ENCODE measurements at places on chromosomes 1 and 21.
A peak's percentile ranks its signal among the peaks of the same experiment; 100 is the strongest.

DNA sequence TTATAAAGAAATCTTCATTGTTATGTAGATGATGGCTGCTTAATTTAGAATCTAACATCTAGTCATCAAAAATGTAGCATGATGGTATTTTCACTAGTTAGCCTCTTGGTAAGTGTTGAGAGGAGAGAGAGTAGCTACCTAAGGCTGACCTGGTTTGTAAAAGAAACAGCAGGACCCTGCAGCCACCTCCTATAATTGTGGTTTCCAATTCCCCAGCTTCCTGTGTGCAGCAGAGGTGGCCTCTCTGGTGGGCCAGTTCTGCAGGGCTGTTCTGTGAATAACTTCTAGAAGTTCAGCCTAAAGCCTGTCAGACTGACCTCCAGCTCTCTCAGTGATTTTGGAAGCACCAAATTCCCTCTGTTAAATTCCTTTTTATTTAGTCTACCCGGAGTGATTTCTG lies 246.4 kb upstream of the LRRC7 start:
- no peak for DNase-seq

DNA sequence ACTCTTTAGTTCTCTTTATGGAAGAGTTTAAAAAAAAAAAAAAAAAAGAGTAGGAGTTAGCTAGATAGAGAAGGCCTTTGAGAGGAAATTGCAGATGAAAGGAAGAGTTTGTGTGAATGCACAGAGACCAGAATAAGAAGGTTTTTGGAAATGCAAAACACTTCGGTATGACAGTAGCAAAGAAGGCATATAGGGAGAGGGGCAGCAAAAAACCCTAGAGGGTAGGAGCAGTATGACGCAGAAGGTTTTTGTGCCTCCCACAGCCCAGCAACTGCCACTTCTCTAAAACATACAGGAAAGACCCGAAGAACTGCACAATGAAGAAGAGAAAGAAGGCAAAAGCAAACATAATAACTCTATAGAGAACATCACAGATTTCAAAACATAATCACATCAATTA lies 84.3 kb downstream of the WDR64 start:
- DNase-seq: no peak

DNA sequence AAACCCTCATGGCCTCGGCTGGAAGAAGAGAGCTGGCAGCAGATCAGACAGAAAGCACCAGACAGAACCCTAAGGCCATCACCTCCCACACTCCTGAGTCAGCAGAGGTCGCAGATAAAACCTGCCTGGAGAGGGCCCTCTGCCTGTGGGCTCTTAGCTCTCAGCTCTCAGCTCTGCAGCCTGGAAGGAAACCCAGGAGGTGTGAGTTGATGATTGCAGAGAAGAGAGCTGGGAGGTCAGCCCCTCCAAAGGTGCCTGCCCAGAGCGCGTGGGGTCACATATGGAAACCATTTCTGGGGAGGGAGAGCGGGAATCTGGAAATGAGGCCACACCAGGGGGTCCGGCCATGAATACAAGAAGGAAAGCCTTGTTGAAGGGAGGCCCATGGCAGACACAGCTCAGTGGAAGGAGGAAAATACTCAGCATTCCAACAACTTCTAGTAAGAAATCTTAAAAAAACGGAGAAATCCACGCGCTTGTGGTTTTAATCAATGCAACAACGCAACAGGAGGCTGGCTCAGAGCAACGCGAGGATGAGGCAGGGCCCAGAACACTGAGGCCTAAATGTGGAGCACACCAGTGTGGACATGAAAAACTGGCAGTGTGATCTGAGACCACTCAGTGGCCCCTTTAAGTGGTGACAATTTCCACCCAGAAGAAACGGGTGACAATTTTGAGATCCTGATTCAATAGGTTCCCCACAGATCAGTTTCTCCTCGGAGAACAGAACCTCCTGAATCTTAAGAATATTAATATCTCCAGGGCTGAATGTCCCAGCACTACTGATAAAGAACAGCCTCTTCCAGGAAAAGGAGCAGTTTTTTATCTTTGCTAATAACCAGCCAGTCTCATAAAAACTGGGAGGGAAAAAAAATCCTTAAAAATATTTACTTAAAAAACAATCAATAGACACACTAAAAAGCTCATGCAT lies 45.7 kb downstream of the PSMG1 start:
- peak; percentile 69 for DNase-seq

DNA sequence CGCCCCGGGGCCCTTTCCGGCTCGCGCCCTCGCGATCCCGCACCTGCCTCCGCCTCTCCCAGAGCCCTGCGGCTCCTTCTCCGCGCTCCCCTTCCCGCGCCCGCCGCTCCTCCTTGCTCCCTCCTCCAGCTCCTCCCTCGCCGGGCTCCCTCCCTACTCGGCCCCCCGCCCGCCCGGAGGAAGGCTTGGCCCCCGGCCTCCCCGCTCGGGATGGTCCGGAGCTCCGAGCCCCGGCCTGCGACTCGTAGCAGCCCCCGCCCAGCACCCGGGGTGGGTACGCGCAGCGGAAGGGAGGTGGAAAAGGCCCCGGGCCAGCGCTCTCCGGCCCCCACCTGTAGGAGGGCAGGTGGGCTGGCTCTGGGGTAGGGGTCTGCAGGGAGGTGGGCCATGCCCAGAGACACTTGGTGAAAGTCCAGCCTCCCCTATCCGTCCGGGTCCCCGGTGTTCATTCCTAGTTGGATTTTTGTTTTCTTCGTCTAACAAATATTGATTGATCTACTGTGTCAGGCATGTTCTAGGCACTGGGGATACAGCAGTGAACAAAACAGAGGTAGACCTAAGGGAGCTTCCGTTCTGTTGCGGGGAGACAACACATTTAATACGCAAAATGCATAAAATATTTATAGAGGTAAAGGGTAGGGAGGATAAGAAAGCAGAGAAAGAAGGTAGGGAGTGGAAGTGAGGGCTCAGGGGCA lies at the start of gene HTR1D:
HTR1D (minus strand) TSS at position 82 of the 695 bp plus-strand sequence. CDS start 23,283 bp downstream, outside the sequence.
- no peak for DNase-seq

GRCh38 chr1:17207046-17207445 lies 2.1 kb downstream of the PADI1 start:
- no peak for DNase-seq

GRCh38 chr1:36836916-36837315 lies 197.4 kb downstream of the GRIK3 start:
- no peak for DNase-seq

GRCh38 chr1:32215629-32216480 lies 6.3 kb downstream of the TMEM234 start:
- DNase-seq: peak; percentile 57

GRCh38 chr1:69765951-69766350 lies 198.2 kb downstream of the LRRC7 start:
- DNase-seq: no peak

DNA sequence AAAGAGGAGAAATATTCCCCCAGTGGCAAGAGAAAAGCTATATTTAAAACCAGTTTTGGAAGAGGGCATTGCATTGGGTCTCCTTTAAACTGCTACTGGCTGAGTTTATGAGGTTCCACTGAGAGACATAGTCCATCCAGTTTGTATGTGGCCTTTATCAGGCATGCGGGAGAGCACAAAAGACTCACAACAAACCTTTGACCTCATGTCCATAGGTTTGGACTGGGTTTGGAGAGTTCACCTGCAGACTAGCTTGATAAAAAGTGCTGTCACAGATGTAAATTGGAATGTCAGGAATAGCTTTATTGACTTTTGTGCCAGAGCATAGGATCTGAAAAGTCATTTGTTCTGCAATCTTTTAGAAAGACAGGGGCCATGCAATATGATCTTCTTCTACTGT lies 131.0 kb upstream of the NRIP1 start:
- DNase-seq: no peak

DNA sequence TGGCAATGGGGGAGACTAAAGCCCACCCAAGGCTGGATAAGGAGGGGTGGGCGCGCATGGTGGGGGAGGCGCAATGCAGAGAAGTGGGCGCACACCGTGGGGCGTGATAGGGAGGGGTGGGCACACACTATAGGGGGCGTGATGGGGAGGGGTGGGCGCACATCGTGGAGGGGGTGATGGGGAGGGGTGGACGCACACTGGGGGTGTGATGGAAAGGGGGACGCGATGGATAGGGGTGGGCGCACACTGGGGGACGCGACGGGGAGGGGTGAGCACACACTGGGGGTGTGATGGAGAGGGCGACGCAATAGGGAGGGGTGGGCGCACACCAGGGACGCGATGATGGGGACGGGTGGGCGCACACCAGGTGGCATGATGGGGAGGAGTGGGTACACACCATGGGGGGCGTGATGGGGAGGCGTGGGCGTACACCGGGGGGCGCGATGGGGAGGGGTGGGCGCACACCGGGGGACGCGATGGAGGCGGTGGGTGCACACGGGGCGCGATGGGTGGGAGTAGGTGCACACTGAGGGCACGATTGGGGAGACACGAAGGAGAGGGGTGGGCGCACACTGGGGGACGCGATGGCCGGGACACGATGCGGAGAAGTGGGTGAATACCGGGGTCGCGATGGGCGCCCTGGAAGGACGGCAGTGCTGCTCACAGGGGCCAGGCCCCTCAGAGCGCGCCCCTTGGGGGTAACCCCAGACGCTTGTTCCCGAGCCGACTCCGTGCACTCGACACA lies 929 bp downstream of the SUMO3 start:
- DNase-seq: no peak

DNA sequence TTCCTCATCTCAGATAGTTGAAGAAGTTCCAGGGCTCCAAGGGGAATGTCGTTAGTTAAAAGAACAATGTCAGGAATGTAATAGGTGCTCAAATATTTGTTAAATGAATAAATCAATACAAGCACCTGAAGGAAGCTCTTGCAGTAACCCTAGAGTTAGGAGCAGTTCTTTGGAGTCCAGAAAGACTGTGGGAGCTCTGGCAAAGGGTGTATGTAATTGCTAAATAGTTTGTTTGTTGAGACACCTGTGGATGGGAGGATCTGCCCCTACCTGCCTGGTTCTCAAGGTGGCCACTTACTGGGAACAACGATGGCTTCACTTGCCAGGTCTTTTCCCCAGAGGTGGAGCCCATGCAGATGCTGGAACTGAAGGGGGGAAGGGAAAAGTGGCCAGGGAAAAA lies 27.5 kb upstream of the JUN start:
- no peak for DNase-seq

GRCh38 chr1:29753771-29754572 lies 517.6 kb downstream of the PTPRU start:
- DNase-seq: no peak

GRCh38 chr1:12405325-12406210 lies 175.7 kb downstream of the VPS13D start:
- peak; percentile 49 for DNase-seq

DNA sequence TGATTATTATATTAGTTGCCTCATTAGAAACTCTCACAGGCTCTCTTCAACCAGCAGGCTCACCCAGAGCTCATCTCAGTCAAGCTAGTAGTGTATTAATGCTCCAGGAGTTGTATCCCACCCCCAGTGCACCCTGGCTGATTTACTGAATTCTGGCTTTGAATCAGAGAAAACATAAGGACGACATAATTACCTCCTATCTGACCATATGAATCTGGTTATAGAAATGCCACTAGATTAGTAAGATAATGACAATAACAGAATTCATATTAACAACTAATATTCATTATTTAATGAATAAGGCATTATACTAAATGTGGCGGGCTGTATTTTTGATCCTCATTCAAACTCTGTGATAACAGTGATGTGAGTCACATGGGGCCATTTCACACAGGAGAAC lies 1066.7 kb downstream of the TTLL7 start:
- DNase-seq: no peak

GRCh38 chr1:33410091-33410701 lies 20.7 kb downstream of the PHC2 start:
- peak; percentile 90 for DNase-seq

DNA sequence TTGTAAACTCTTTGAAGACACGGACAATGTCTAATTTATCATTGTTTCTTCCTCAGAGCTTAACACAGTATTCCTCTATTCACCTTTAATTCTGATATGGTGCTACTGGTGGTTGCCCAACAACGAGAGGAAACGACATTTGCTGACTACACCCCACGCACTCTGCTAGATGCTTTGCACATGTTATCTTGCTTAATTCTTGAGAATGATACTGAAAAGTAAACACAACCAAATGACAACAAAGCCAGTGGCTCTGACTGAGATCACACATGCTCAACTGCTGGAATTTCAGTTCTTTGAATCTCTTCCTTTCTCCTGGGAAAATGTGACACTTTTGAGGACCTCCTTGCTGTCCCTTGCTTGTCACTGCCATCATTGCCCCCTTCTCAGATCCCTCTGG lies 37.2 kb upstream of the DDAH1 start:
- no peak for DNase-seq

- peak; percentile 33 for DNase-seq
Measured at GRCh38 chr1:161091796-161092507, 2.6 kb upstream of the NECTIN4 start.

DNA sequence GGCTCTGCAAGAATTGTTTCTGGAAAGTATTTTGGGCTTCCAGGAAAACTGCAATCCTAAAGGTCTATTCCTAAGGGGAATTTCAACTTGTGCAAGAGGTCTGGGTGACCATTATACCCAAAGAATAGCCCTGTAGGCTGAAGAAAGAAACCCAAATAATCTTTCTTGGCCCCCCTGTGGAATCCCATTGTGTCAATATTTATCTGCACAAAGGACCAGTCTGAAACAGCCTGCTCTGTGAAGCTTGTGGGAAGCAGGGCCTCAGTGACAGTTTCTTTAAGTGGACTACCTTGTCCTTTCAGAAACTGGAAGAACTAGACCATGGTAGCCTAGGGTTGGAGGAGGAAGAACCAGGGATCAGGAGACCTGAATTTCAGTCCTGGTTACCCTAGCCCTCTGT lies 58.4 kb upstream of the HSD17B7 start:
- no peak for DNase-seq

DNA sequence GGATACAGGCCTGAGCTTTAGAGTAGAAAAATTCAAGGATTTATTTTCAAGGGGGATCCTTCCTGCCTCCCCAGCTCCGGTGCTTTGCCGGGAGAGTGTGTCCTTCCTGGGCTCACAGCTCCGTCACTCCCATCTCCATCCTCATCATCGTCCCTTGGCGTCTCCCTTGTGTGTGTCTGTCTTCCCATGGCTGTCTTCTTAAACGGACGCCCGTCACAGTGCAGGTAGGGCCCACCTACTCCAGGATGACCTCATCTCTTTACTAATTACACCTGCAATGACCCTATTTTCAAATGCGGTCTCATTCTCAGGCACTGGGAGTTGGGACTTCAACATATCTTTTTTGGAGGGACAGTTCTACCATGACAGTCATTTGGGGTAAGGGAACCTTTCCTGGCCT lies 320.3 kb upstream of the C1orf174 start:
- DNase-seq: no peak

- DNase-seq: peak; percentile 67
Measured at GRCh38 chr1:161921990-161922389, 101.7 kb downstream of the OLFML2B start.

DNA sequence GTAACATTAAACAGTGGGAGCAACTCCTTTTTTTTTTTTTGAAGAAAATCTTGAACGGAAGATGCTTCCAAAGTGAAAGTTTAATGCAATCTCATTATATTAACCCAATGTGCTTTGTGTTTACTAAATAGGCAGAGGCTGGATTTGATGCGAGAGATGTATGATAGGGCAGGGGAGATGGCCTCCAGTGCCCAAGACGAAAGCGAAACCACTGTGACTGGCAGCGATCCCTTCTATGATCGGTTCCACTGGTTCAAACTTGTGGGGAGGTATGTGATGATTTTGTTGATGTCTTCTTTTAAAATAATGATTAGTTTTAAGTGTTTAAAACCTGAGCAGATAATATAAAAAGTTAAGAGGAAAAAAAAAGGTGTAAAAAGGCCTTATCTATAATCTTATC lies 74.2 kb upstream of the PGD start:
- no peak for DNase-seq

- no peak for DNase-seq
Measured at GRCh38 chr1:181143102-181143859, 54.8 kb downstream of the IER5 start.

GRCh38 chr1:13809461-13810159 lies 109.6 kb downstream of the PRDM2 start:
- no peak for DNase-seq

All from fibroblast of skin of abdomen (primary cell).